ENCODE measurements at places on chromosomes 11 and 22.

GRCh38 chr11:43558146-43558545 lies 122.4 kb upstream of the HSD17B12 start:
- DNase-seq = no peak

GRCh38 chr11:64638018-64638665 lies 47.1 kb downstream of the SLC22A12 start:
- no peak for DNase-seq

DNA sequence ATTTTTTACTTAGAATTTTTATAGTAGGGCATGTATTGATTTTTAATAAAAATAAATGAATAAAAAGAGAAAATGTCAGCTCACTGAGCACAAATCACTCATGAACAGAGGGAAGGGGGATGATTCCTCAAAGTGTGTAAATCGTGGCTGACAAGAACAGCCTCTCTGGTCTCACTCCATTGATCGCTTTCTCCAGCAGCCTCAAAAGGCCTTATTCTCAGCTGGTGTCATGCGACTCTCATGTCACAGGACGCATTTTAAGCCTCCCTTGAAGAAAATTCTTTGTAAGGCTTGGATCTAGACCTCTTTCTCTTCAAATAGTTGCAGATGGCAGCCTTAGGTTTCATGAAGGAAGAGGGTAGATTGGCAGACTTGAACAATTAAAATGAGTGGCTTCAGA lies 33.9 kb upstream of the SLC5A12 start:
- DNase-seq = no peak

GRCh38 chr11:17711836-17712235 lies 7.5 kb upstream of the MYOD1 start:
- DNase-seq = no peak

DNA sequence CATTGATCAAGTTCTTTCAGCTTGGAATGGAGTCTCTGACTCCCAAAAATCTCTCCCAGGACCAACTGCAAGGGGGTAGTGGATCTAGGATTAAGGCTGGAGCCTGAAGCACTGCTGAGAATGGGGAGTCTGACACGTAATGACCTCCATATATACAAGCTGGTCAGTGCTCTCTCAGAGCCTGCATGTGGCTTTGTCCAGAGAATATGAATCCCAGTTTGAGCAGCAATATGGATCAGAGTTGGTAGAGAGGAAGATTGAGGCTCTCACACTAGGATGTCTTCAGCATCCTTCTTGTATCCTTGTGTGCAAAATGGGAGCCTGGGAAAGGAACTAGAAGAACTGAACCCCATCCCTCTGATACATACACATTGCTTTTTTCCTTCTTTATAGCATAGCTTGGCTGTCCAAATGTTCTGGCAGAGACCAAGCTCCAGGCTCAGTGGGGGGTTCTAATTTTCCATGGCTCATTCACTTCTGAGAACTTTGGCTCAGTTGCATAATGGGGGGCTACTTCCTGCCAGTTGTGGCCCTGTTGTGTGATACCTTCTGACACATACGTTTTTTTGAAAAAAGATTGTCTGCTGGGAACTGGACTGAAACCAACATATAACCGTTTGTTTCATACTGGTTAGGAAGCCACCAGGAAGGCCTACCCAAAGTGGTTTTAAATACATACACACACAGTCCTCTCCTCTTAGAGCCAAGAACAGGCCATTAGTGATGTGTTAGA lies 138.2 kb downstream of the ETS1 start:
- no peak for DNase-seq

- no peak for DNase-seq
These were observed 15.9 kb upstream of the APOBEC3A start for GRCh38 chr22:38941488-38941987.

GRCh38 chr11:116867619-116868018 lies 30.2 kb upstream of the APOA1 start:
- no peak for DNase-seq

- no peak for DNase-seq
These were observed 61.1 kb downstream of the DEPDC5 start for GRCh38 chr22:31814942-31815341.

DNA sequence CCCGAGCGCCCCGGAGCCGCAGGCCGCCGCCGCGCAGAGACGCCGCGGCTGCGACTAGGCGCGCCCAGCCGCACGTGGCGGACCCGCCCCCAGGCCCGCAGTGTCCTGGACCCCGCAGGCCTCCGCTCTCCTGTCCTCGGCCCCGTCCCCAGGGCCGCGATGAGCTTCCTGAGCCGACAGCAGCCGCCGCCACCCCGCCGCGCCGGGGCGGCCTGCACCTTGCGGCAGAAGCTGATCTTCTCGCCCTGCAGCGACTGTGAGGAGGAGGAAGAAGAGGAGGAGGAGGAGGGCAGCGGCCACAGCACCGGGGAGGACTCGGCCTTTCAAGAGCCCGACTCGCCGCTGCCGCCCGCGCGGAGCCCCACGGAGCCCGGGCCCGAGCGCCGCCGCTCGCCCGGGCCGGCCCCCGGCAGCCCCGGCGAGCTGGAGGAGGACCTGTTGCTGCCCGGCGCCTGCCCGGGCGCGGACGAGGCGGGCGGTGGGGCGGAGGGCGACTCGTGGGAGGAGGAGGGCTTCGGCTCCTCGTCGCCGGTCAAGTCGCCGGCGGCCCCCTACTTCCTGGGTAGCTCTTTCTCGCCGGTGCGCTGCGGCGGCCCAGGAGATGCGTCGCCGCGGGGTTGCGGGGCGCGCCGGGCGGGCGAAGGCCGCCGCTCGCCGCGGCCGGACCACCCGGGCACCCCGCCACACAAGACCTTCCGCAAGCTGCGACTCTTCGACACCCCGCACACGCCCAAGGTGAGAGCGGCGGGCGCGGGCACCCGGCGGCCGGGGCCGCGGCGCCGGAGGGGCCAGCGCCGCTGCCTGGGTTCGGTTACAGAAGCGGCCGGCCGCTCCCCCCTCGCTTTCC lies 528 bp downstream of the WEE1 start:
- DNase-seq = no peak

DNA sequence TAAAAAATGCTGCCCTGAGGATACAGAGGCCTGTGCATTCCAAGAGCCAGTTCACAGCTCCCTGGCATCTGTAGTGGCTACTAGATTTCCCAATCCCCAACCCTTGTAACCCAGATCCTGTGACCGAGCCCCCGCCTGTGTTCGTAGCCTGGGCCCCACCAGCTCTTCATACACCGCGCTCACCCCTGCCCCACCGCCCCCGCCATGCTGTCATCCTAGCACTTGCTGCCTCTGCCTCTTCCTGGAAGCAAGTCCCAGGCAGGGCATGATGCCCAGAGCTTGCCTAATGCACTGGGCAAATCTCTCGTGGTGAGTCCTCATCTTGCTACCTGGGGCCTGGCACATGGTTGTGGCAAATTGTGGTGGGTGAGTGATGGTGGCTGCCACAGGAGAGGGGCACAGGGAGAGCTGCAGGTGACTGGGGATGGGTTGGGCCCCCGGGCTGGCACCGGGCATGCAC lies 7.1 kb downstream of the MGAT3 start:
- no peak for DNase-seq

Data from right renal pelvis (tissue), 4 donors.